ENCODE measurements at places on chromosomes 7 and 10. TPM values are rescaled to one million over a fixed set of nuclear protein-coding genes. Genes with fewer than 3 reads are reported as not detected.

GRCh38 chr7:45104844-45105587 lies 6.5 kb downstream of the TBRG4 start:
- no peak for DNase-seq

DNA sequence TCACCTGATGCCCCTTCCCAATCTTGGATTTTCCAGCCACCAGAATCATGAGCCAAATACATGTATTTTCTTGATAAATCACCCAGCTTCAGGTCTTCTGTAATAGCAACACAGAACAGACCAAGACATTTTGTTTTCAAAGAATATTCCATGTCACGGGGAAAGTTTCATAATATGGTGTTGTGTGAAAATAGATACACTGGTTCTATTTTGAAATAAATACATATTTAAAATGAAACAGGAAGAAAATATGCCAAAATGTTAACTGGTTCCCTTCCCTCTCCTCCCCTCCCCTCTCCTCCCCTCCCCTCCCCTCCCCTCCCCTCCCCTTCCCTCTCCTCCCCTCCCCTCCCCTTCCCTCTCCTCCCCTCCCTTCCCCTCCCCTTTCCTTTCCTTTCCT lies 30.3 kb upstream of the CAMK1D start:
- no peak for DNase-seq

GRCh38 chr7:117227091-117227490 lies 95.8 kb downstream of the WNT2 start:
- DNase-seq, result peak; percentile 31

GRCh38 chr10:12432402-12433189 lies 83.2 kb downstream of the CAMK1D start:
- no peak for DNase-seq

DNA sequence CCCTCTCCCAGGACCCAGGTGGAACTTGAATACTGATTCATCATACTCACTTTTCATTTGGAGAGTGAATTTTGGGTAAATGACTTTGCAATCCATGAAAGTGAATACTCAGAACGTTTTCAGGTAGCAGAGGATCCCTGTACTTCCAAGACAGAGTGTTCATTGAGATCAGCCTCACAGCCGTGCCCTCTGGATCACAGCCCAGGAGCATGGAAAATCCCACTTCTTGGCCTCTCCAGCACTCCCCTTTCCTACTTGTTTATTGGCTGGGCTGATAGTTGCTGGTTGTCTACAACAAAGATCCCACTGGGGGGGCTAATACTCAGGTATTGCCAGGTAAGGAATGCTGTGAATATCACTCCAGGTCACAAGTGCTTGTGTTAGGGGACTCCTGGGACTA lies 5.9 kb downstream of the GCK start:
- no peak for DNase-seq

DNA sequence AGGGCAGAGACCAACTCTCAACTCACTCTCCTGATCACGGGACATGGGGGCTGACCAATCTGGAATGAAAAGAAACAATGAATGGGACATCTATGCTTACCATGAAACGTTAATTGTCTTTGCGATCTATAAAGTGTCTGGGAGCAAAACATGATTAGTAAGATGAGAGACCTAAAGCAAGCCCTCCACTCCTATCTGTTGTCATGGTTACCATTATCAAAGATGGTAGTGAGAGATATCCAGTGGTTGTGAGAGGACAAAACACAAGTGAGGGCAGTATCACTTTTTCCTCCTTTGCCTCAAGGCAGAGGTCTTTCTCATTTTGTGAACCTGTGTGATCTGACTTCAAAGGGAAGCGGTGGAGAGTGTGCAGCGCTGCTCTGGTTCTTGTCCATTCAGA lies 130.1 kb downstream of the LSM5 start:
- no peak for DNase-seq

GRCh38 chr7:74514131-74514591 lies 60.5 kb downstream of the GTF2IRD1 start:
- DNase-seq, result no peak

DNA sequence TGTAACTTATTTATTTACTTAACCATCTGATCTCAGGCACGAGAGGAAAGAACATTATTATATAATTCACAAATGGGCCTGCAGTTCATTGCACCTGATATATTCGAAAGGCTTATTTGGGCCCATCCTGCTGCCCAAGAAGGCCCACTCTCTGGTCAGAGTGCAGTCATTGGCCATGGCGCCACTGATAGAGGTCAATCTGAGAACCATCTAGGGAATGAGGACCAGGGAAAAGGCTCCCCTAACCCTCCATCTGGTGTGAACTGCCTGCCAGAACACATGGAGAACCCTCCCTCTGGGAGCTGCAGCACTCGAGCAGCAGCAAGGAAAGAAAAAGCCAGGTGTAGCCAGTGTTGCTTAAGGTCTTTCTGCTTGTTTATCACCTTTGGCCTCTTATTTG lies 136.6 kb downstream of the REEP3 start:
- no peak for DNase-seq

GRCh38 chr7:38351601-38352000 lies 78.2 kb upstream of the TARP start:
- DNase-seq, result no peak

DNA sequence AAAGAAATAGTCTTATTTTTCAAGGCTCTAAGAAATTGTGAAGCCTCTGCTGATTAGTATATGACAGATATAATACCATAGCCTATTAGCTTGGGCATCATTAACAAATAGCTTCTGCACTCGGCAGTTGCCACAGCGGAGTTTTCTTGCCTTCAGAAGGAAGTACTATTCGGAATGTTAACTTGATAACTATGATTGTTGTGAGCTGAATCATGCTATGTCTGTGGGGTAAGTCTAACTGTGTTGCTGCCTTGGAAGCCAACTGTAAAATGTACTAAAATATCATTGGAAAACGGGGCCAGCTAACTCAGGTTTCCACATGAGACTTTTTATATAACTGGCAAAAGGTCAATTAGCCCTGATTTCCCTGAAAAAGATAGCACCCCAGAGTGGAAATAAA lies 93.2 kb downstream of the TWIST1 start:
- peak; percentile 85 for DNase-seq

DNA sequence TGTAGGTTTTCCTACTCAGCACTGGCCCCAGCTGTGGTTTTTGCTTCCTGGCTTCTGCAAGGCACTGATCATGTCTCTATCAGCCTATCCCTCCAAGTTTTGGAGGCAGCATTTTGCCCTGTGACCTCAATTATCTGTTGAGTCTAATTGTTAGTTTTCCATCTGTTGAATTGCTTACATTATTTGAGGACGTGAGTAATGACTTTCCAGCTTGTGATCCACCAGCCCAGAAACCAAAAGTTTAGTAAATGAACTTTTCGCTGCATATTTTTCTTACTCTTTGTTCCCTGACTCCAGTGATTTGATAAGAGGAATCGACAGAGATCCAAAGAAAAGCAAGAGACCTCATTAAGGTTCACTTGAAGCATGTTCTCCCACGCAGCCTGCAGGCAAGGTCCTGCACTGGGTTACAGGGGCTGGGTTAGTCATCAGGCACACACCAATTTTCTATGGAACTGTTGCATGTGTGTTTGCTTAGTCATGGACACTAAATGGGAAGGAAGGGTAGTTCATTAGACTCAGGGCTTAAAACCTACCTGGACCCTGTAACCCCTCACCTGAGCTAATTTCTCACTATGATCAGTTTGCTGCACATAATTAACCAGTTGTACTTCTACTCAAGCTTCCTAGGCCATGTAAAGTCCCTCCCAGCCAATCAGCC lies 57.2 kb downstream of the AKR1E2 start:
- DNase-seq, result peak; percentile 83

DNA sequence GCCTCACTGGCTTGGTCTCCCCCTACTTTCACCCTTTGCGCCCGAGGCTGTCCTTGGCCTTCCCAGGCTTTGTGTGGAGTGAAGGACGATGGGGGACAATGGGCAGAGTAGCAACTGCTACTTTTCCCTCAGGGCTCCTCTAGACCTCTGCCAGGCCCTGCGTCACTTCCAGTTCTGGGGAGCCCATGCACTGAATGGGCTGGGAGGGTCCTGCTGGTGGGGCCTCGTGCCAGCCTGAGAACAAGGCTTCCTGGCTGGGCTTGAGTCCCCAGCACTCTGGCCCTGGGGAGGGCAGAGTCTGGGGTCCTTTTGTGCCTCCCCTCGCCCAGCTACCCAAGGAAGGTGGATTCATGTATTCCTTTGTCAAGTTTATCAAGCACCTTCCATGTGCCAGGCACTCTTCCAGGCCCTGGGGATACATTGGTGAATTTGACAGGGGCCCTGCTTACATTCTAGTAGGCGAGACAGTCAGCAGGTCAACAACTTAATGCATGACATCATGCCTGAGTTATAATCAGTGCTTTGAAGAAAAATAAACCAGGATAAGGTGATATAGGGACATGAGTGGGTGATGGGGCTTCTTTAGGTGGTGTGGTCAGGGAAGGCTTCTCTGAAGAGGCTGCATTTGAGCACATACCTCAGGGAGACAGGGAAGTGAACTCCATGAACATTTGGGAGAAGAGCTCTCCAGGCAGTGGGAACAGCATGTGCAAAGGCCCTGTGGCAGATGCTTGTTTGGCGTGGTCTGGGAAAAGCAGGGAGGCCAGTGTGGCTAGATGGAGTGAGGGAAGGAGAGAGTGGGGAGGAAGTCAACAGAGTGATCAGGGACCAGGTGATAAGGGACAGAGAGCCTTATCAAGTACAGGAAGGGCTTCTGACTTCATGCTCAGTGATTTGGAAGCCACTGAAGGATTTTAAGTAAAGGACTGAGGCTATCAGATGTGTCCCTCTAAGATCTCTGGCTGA lies 14.1 kb downstream of the ZMIZ1 start:
- peak; percentile 83 for DNase-seq

- no peak for DNase-seq
Measured at GRCh38 chr10:124347956-124348355, 70.8 kb downstream of the OAT start.

GRCh38 chr7:30146127-30146612 lies 11.4 kb downstream of the MTURN start:
- DNase-seq, result no peak

- no peak for DNase-seq
Measured at GRCh38 chr7:93242106-93242505, 9.9 kb downstream of the VPS50 start.

DNA sequence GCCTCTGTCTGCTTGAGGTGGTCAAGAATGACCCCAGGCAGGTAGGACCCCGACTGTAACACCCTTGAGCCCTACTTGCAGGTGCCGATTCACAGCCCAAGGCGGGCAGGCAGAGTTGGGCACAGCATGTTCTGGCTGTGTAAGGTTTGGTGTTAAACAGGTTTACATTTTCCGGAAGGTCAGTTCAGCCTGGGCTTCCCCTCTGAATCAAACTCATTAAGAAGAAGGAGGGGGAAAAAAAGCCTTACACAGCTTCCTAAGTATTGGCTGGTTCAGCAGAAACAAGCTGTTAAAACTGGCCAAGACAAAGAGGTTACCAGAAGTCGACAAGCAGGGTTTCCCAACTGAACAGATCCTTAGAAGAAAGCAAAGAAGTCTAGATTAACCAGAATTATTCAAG lies 132.7 kb downstream of the PRPF18 start:
- DNase-seq, result no peak

GRCh38 chr7:70598976-70599375 lies 533.0 kb upstream of the GALNT17 start:
- no peak for DNase-seq

DNA sequence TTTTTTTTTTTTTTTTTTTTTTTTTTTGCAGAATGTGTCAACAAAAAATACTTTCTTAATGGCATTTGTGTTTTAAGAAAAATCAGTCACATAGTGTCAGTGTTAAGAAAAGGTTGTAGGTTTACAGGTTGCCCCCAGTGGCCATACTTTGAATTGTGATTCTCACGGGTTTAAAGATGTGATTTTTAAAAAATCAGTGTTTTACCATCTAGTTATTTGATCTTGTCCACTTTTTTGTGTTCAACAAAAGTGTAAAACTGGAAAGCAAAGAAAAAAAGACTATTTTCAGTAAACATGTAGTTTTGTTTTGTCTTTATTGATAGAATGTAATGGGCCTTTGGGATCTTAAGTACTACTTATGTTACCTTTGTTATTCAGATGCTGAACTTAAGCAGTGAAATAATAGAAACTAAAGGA lies 25.7 kb downstream of the SUV39H2 start:
- peak; percentile 35 for DNase-seq

DNA sequence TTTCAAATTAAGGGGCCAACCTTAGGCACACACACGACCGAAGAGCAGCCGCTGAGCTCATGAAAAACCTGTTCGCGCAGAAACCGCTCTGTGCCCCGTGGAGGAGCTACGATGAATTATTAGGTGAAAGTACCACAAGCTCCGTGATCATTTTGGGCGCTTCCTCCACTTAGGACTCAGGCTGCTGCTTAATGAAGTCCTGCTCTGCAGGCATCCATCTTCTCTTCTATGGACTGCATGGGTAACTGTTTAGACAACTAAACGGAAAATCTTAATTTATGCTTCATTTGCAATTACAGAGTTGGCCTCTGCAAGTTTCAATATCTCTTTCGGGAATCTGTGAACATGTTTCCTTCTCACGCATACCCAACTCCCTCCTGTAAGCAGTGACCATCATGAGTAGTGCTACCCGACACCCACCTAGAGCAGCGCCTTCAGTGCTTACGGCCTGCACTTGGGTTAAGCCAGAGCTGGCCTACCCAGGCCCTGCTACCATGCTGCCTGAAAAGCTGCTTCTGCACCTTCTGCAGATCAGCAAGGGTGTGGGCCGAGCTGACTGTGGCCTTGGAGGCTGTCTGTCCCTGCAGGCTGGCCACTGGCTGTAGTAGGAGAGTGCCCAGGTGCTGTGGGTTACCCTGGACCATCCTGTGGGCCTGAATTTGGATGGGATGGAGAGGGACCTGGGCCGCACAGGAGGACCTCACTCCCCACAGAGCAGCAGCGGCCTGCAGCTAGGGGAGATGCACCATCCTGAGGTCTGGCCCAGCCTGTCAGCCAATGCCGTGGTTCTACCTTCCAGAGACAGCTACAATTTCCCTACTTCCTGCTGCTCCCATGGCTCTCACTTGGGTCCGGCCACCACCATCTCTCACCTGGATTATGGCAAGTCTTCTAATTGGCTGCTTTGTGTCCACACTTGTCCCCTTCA lies 36.0 kb downstream of the GNA12 start:
- peak; percentile 68 for DNase-seq

DNA sequence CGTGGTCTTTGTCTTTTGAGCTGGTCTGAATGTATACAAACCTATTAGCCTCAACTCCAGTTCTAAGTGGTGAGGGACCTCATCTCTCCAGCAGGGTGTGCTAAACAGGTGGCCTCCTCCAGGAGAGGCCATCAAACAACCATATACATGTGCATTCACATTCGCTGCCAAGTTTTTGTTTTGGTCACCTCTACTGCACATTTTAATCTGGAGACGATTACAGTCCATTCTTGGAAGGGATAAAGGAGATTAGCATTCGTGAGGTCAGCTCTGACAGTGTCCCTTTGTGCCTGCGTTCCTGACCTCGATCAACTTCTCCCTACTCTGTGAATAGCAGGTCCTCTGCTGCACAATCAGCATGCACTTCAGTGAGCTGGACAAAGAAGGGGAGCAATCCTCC lies 60.8 kb downstream of the RHOBTB1 start:
- DNase-seq, result peak; percentile 24

CCL26 gene
- total RNA-seq, result not detected

STEAP2 gene
- total RNA-seq, result 3.9 TPM

ZNF503 gene
- 0.83 TPM for total RNA-seq

TBL2 gene
- 81.7 TPM for total RNA-seq

EPHA1 gene
- total RNA-seq, result not detected

HELLS gene
- 65.8 TPM for total RNA-seq

COL13A1 gene
- total RNA-seq, result 12.2 TPM

FBXO24 gene
- total RNA-seq, result 0.54 TPM

TUBB8 gene
- not detected for total RNA-seq

SAMD9L gene
- total RNA-seq, result 6.4 TPM

CYP2C9 gene
- total RNA-seq, result not detected

Data from IMR-90 (cell line).